Central memory CD4-positive, alpha-beta T cell (primary cell): ENCODE measurements at places on chromosomes 5 and 9.

DNA sequence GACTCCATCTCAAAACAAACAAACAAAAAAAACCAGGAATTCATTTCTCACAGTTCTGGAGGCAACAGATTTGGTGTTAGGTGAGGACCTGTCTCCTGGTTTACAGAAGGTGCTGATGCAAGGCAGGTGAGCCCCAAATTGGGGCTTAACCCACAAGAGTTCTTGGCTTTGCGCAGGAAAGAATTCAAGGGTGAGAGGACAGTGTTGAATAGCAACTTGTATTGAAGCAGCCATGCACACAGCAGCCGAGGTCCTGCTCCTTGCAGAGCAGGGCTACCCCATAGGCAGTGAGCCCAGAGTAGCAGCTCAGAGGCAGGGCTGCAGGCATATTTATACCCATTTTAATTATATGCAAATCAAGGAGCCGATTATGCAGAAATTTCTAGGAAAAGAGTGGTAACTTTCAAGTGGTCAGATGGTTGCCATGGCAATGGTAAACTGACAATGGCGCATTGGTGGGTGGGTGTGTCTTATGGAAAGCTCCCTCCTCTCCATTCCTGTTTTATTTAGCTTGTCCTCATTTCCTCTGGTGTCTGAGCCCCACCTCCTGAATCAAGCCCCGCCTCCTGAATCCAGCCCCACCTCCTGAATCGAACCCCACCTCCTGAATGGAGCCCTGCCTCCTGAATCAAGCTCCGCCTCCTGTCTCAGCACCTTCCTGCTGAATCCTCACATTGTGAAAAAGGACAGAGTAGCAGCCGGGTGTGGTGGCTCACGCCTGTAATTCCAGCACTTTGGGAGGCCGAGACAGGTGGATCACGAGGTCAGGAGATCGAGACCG lies 34.5 kb upstream of the COL5A1 start:
- no peak for DNase-seq

DNA sequence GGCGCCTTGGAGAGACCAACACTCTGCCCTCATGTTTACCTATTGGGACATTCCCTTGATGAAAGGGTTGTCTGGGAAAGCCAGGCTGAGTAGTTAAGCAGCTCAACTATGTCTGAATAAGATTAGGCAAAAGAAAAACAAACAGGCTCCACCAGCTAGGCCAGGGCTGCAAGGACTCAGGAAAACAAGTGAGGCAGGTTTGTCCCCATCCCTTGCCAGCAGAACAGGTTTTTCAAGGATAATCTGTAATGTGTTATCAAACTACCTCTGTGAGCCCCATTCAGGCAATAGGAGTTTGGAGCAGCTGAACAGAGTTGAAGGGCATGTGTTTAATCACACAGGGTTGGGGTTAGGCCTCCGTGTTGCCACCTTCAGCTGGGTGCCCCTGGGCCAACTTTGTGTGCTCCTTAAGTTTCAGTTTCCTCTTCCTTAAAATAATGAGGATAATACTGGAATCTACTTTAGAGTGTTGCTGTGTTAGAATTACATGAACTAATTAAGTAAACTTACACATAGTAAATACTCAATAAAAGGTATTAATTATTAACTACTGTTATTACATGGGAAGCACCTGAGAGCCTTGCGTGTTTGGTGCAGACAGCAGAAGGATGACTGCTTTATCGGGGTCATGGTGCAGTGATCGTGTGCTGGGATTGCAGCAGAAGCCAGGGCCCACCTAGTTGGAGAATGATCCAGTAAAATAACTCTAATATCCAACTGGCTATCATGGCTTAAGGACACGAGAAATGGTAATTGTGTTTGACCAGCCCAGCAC lies 72.1 kb upstream of the ATP10B start:
- DNase-seq, result no peak

DNA sequence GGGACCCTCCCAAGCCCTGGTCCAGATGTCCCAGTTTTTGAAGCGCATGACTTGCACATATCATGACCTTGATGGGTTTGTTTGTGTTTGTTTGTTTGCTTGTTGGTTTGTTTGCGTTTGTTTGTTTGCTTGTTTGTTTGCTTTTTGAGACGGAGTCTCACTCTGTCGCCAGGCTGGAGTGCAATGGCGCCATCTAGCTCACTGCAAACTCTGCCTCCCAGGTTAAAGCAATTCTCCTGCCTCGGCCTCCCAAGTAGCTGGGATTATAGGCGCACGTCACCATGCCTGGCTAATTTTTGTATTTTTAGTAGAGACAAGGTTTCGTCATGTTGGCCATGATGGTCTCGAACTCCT lies 13.0 kb upstream of the UBAC1 start:
- DNase-seq, result no peak

DNA sequence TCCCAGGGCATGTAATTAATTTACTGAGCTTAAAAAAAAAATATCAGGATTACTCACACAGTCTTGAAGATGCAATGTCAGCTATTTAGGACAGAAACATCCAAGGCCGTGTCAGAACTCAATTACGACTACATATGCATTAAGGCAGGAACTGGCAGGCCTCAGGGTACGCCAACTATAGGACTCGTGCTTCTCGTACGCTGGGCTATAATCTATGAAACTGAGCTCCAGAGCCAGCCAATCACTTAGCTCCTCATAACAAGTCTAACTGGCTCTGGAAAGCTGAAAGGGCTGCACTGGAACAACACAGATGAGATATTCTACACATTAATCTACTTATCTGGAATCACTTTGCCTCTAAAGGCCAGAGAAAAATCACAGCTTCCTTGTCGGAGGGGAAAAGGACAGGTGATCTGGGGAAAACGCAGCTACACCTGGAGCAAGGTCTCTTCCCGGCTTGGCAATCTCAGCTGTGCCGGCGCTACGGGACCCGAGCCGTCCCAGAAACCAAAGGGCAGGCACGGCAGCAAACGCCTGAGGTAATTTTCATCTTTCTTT lies 212.0 kb downstream of the DEPDC1B start:
- no peak for DNase-seq

- no peak for DNase-seq
Observed at GRCh38 chr9:71144495-71144894, 23.1 kb upstream of the TRPM3 start.
